ENCODE measurements at places on chromosomes 2 and 18.
A peak's percentile ranks its signal among the peaks of the same experiment; 100 is the strongest.

GRCh38 chr2:155690785-155691184 is 641.7 kb downstream of the NR4A2 start:
- DNase-seq: no peak

DNA sequence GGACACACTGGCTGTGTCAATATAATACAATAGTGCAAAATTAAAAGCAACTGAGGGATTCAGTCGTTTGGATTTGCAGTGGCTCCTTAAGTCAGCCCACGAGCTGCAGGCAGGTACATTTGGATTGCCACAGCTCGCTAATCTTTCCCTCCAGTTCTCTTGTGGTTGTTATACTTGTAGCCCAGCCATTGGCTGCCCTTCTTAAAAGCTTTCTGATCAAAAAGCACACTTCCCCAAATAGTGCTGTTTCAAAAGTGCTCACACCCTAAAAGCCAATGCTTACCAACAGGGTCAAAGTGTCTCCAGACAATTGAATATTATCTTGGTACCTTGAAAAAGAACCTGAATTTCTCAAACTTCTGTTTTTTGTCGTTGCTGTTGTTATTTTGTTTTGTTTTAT is 404.7 kb upstream of the FAM98A start:
- no peak for DNase-seq

- no peak for DNase-seq
Observed at GRCh38 chr18:55886886-55887285, 298.9 kb upstream of the TCF4 start.

GRCh38 chr2:169684135-169684565 is 10.1 kb downstream of the CFAP210 start:
- DNase-seq: no peak

DNA sequence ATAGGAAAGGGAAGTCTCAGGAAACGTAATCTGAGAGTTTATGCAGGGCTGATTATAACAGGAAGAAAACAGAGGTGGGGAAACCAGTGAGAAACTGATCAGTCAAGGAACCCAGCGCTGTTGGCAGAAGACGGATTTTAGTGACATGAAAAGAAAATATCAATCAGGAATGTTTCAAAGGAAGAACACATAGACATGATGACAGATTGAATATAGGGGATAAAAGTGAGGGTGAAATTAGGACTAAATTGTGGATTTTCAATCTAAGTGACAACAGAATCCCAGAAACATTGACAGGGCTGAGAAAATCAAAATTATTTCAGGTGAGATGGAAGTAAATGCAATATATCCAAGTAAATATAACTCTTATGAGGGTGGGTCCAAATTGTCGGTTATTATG is 199.8 kb upstream of the CCDC150 start:
- DNase-seq: no peak

- no peak for DNase-seq
Observed at GRCh38 chr2:60334610-60335009, 218.8 kb downstream of the BCL11A start.

DNA sequence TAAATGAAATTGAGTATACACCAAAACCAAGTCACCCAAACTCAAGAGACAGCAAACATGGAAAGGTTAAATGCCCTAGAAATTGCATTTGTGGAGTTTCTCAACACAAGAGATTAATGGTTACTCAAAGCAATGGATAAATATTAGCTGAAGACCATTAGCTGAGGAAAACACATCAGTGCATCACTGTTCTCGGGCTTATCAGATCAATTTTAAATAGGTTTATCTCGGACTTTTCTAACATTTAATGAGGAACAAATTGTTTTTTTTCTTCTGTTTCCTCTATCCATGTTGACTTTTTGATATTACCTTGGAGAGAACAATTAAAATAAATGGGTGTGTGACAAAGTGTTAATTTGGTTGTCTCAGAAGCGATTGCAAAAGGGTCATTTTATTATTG is 105.4 kb upstream of the PIK3C3 start:
- no peak for DNase-seq

DNA sequence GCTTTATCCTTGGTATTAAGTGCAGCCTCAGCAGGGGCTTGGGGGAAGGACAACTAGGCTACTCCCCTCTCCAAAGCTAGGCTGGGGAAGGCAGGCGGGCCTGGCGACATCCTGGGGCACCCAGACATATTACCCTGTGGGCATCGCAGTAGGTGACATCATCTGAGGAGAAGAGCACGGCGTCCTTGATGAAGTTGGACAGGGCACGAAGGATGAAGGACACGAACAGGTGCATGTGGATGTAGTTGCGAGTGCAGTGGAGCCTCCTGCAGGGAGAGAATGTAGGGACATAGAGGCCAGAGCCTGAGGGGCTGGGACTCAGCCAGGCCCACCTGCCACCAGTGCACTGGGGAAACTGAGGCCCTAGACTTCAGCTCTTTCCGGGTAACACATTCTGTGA is 32.3 kb downstream of the TMEM37 start:
- no peak for DNase-seq

DNA sequence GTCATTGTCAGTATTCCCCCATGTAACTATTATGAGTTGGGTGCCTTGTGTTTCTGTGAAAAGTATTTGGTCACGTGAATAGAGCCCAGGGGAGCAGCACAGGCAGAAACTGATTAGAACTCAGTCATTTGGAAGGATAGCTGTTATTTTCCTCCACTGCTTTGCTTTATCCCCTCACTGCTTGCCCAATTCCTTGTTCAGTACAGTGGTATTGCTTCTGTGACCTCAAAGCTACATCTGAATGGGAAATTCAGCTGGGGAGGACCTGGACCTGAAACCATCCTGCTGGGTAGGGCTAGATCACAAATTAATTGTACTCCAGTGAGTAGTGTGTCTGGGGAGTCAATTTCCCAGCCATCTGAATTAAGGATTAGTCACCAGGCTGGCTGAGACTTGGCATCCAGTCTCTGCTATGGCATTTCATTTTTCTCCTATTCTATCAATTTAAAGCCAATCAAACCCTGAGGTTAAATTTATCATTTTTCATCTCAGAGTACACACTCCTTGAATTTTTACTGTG is 1231.6 kb upstream of the GYPC start:
- DNase-seq: no peak

DNA sequence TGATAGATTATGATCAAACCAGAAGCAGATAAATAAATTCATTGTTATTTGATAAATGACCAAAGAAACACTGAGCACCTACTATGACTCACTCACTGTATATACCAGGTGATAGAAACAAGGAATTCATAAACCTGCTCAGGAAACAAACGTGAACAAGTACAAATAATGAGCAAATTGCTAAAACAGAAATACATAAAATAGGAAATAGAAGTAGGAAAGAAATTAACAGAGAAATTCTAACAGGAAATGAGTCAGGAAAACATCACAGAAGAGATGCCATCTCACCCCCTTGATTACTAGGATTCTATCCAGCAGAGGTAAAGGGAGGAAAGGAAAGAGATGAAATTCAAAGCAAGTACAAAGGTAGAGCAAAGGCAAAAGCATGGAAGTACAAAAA is 31.3 kb downstream of the EXOC6B start:
- DNase-seq: peak; percentile 31

DNA sequence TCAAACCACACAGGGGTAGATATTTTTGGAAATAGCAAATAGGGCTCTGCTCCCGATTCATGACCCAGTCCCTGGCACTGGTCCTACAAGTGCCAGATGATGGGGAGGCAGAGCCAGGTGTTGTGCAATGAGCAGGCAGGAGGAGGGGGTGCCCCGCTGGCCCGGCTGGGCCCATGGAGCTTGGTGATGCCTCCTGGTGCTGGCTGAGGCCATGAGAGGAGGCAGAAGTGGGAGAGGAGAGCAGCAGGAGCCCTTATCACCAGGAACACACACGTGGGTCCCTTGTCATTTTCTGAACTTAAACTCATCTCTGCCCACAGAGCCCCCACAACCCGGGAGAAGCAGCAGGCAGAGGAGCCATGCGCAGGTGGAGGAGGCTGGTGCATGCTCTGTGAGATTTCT is 90.5 kb upstream of the MAPK4 start:
- no peak for DNase-seq

- DNase-seq: no peak
Observed at GRCh38 chr18:68284236-68284780, 430.6 kb downstream of the TMX3 start.

- DNase-seq: peak; percentile 75
Observed at GRCh38 chr2:131104487-131105155, 515 bp upstream of the PLEKHB2 start.

- DNase-seq: peak; percentile 14
Observed at GRCh38 chr2:68469935-68470334, 2.5 kb downstream of the APLF start.

DNA sequence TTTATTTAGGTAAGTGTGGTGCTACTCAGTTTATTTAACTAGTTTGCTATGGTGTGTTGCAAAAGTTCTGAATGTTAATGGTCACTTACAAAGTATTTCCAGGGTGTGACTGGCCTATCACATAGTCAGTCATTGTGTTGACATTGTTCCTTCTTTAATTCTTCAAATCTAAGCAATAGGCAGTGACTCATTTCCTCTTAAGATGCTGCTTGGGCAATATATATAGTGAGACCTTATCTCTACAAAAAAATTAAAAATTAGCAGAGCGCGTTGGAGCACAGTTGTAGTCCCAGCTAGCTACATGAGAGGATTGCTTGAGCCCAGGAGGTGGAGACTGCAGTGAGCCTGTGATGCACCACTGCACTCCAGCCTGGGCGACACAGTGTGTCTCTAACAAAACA is 5.8 kb upstream of the CCDC88A start:
- peak; percentile 82 for DNase-seq

DNA sequence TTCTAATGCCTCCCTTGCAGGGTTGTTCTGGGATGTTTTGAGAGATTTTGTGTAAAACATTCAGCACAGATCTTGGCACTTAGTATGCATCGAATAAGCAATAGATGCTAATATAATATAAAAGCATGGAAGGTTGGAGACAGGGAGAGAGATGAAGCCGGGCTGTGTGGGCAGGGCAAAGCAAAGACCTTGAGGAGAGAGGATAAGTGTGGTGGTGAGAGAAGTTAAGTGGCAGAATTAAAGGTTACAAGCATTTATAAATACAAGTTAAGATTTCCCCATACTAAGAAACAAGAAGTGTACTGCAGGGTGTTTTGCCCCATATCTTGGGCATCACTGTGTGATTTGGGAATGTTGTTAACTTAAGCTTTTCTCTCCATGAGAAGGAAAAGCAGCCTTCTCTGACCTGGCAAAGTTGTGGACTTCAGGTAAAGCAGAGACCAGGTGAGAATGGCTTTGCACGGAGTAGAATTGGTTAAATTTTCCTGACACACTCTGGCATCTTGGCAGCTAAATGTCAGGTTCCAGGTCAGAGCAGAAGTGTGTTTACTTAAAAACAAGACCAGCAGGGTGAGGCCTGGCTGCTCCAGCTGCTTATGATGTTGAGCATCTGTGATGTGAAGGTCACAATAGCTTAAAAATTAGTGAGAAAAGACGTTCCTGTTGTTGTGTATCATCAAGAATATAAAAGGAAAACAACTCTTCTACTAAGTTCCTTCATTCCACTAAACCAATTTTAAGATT is 288.5 kb upstream of the HNMT start:
- DNase-seq: no peak

DNA sequence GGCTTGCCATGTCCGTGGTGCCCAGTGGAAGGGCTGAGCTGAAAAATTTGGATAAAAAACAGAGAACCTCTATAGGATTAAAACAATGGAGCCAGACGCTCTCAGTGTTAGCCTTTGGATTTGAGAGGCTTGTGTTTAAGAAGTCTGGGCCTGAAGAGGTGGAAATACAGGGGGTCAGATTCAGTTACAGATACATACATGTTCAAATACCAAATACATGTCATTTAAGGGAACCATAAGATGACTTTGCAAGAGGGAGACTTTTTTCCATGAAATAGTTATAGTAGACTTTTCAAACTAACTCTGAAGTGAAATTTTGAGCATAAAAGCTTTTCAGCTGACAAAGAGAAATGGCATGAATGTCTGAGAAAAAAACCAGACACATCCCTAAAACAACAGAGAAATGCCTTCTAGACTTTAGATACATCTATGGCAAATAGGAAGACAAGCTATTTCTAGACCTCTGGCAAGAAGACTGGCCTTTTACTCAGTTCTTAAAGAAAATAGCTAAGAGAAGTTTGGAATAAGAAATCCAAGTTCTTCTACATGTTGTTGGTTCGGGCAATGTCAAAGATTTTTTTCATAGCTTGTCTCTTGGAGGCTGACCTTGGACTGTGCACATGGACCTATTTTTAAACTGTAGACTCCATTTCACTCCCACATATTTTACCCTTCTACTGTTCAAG is 112.9 kb downstream of the LTBP1 start:
- DNase-seq: no peak

- DNase-seq: no peak
Observed at GRCh38 chr18:9826685-9827084, 59.1 kb upstream of the TXNDC2 start.

- DNase-seq: no peak
Observed at GRCh38 chr18:48926420-48926857, 24.3 kb downstream of the SMAD7 start.

DNA sequence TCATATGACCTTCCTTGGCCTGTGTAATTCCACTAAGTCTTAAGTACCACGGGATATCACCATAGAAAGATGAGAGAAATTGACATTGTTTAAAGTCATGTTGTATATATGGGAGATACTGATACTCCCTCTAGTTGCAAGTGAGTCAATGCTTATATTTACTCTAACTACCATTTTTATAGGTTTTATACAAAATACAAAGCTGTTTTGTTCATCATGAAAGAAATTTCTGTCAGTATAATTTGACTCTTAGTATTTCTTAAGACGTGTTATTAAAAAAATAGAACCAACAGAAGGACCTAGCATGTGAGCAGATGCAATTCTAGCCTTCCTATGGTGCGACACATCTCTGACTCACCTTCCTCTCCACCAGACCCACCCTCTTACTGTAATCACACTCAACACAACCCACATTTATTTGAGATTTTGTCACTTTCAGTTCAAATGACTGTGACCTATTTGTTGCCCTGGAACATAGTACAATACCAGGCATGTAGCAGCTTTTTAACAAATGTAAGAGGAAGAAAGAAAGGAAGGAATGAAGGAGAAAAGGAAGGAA is 453.1 kb downstream of the CMPK2 start:
- DNase-seq: no peak

DNA sequence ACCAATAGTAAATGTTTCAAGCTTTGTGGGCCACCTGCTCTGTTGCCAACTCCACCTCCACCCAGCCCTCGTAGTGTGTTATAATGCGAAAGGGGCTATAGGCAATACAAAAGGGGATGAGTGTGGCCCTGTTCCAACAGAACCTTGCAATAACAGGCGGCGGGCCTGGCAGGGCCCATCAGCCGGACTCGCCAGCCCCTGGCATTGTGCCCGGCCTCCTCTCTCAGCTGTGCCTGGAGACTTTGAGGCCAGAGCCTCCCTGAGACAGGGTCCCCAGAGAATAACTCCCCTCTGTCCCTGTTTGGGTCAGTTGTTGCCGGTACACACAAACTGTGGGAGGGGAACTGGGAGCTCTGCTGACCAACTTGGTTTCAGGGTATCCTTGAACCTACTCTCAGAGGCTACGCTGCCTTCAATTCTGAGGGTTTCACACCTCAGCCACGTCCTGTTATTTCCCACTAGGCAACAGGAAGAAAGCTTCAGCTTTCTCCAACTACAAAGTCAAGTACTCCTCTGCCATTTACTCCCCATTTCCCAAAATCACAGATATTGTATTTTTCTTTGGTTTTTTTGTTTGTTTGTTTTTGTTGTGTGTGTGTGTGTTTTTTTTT is 58.0 kb upstream of the ZNF236 start:
- no peak for DNase-seq

- DNase-seq: no peak
Observed at GRCh38 chr2:26978061-26978596, 7.7 kb downstream of the MAPRE3 start.
